Stomach (tissue), 19 donors: ENCODE measurements at places on chromosomes 12 and 14. TPM values are rescaled to one million over a fixed set of nuclear protein-coding genes. Genes with fewer than 3 reads are reported as not detected.

The GPR84 gene
- total RNA-seq: not detected

GRCh38 chr12:59937148-59937547 lies 341.3 kb downstream of the SLC16A7 start:
- DNase-seq: no peak

- DNase-seq: no peak
These were observed 109.5 kb downstream of the AEBP2 start for GRCh38 chr12:19548834-19549233.

The TRMT61A gene
- 21.7 TPM for total RNA-seq

- no peak for DNase-seq
These were observed 139.9 kb downstream of the GRIP1 start for GRCh38 chr12:66538970-66539369.
